ENCODE measurements at places on chromosomes 11 and 22.
A peak's percentile ranks its signal among the peaks of the same experiment; 100 is the strongest.

DNA sequence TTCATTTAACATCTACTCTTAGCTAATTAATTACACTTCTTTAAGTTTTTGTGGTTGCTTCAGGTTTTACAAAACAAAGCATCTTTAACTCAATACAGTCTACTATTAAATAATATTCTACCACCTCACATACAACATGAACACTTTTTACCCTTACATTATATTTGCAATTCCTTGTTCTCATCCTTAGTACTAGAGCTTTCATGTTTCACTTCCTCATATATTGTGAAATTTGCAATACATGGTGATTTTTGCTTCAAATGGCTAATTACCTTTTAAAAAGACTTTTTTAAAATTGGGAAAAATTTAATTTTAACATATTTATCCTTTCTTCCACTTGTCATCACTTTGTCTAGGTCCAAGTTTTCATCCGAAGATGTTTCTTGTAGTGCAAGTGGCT, 37.5 kb downstream of the RSF1 start:
- no peak for DNase-seq

DNA sequence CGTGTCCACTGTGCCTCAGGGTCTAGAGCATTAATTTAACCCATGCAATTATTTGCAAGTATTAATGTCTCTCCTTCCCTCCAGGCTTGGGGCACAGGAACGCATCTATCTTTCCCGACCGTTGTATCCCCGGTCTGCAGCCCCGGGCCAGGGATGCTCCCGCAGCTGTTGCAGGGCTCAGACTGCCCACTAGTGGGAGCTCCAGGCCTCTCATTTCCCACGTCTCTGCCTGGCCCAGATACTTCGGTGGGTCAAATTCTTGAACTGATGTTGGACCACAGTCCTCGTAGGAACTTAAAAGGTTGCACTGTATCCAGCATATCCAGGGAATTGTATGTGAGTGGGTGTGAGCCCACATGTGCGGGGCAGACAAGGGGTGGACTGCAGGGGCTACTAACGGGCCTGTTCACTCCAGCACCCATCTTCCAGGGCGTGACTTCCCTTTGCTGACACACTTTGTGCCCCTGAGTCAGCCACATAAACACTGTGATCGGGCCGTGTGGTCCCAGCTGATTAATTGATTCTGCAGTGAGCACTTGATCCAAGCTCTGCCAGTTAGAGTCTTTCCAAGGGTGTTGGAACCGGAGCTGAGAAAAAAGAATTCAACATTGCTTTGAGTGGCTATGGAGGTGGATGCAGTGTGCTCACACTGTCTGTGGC, 451.3 kb downstream of the TBC1D22A start:
- peak; percentile 7 for DNase-seq

GRCh38 chr11:45429719-45430118, 143.6 kb upstream of the SYT13 start:
- no peak for DNase-seq

- DNase-seq = no peak
These were observed 559.4 kb upstream of the KIRREL3 start for GRCh38 chr11:127559978-127560377.

GRCh38 chr11:250740-251299, 14.0 kb downstream of the PSMD13 start:
- DNase-seq = no peak

GRCh38 chr22:50270666-50271394, 650 bp upstream of the MAPK11 start:
- no peak for DNase-seq

DNA sequence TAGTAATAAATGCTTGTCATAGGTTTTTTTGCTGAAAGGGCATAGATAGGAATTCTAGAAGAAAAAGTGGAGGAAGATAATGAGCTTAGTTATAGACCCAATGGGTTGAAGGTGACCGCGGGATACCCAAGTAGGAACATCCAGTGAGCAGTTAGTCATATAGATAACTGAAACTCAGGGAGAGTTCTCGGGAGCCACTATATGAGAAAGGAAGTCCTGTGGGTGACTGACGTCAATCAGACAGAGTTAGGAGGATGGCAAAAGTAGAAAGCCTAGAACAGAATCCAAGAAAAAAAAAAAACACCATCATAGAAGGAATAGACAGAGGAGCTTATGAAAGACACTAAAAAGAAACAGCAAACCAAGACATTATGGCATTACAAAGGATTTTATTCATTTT, 1.6 kb upstream of the CNGA4 start:
- DNase-seq = no peak

DNA sequence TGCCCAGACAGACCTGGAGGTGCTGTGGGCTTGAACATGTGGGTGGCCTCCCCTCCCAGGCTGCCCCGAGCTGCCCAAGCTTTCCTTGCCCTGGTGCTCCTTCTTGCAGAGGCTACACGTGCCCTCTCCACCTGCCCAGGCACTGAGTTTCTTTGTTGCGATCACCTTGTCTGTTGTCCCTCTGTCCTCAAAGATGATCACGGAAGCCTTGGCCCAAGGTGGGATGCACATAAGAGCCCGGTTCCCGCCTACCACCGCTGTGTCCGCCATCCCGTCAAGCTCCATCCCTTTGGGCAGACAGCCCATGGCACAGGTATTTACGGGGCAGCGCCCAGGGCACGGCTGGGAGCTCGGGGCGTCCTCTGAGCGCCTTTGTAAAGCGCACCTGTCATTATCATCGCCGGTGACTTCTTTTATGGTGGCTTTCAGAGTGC, 67.5 kb downstream of the MED15 start:
- no peak for DNase-seq

GRCh38 chr22:40521046-40521445, 115.5 kb downstream of the MRTFA start:
- no peak for DNase-seq

DNA sequence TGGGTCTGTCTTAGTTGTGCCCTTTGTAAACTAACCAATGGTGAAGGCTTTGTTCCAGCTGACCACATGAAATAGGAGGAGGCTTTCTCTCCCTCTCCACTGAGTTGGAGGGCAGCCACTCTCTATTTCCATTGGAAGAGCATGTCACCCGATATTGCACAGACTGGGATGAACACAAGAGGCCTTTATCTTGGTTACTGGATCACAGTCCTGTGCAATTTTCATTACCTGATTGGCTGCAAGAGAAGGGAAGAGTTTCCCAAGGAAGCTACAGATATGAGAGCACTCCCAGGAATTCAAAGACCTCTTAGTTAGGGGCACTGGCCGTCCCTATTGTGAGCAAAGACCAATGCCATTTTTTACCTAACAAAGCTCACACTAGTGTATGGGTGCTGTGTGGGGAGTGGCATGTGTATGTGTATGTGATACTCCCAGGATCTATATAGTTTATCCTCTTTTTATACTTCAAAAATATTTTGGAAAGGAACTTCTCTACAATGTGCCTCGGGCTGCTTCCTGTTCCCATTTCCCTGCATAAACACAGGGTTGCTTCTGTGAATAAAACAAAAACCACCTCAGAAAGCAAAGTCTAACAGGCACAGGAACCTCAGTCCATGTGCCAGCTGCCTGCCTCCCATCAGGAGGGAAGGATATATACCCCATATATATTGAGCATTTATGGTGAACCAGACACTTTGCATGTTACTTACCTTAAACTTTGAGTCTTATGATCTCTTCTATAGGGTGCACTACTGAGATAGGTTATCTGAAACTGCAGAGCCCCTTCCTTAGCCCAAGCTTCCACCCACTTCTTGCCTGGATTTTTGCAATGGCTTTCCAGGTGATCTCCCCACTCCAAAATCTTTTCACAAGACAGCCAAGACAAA, 126.5 kb downstream of the RASSF10 start:
- DNase-seq = no peak

DNA sequence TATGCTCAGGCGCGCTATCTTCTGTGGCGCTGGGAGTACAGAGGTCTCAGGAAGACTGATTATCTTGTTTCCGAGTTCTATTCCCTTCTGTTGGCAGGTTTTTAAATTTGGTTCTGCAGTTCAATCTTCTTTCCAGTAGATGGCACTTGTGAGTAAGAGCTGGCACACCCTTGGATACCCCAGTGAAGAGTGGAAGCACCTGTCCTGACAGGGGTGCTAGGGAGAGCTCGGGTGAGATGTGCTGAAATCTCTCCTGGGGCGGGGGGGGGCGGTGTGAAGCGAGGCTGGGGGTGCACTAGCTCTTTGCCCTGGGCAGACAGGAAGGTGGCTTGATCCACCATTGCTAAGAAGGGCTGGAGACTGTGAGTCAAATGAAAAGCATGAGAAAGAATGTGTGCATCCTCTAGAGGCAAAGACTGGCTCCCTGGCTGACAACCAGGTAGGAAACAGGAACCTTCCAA, 679.9 kb upstream of the CCDC179 start:
- DNase-seq = peak; percentile 32

DNA sequence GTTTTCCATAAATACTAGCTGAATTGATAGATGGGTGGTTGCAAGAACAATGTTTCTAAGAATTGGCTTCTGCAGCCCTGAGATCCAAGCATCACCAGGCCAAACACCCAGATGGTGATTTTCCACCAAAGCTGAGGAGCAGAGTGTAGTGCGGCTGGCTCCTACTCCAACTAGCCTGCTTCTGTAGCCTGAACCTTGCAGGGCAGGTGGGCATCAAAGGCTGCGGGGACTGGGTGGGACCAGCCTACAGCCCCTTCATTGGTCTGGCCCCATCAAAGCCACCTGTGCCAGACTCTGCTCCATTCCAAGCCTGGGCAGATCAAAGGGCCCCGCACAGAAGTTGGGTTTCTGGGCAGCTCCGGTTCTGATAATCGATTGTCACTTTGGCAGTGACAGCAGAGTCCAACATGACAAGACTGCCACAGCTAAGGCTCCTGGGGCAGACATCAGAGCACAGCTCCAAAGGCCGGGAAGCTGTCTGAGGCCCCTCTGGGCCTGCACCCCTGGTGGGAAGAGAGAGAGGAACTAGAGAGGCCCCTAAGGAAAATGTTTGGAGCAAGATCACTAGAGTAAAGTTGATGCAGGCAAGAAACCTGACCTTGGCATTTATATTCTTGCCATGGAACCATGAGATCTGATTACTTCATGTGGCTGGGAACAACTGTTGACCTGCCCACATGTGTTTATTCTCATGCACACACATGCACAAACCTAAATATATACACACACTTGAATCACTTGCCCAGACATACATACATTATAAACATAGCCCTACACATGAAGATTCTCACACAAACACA, 582.9 kb downstream of the INSC start:
- no peak for DNase-seq

DNA sequence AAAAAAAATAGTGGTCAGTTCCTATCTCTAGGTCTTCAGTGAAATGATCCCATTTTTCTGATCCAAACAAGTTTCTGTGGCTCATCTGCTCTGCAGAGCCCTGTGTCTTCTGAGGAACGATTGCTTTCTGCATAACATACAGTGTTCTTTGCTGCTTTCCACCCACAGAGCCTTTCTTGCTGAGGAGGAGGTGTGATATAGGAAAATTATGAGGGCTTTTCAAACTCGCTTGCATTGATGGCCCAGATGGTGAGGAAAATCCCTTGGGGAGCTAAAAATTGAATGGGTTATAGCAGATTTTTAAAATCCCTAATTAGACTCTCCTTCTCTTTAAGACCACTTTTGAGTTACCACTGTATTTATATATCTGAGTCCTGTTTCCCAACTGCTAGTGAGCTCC, 31.3 kb downstream of the JAM3 start:
- DNase-seq = no peak

DNA sequence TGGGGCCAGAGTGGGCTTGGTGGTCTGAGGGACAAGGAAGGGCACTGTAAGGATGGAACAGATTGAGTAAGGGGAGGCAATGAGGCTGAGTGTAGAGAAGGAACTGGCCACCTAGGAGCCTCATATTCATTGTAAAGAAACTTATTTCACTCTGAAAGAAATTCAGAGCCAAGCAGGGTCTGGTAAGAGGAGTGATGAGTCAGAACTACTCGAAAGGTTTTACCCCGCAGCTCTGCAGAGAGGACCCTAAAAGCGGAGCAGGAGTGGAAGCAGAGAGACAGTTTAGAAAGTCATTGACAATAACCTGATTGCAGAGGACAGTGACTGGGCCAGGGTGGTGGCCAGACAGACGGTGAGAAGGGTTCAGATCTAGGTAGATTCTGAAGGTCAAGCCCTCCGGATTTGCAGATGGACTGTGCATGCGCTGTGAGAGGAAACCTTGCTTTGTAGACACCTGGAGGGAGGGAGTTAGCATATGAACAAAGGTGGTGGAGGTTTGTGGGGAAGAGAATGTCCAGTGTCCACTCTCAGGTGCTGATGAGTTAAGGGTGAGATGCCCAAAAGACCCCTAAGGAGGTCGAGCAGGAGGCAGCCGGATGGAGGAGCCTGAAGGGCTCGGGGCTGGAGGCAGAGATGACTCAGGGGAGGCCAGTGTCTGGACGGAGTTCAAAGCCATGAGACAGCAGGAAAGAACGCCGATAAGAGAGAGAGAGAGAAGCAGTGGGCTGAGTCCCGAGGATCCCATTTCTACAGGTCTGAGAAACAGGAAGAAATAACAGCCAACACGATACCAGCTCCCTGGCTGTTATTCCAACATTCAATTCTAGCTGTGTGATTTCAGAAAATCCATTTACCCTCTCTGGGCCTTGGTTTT, 546.0 kb downstream of the BRD1 start:
- no peak for DNase-seq

Data from NCI-H1105 (cell line).